ENCODE measurements at places on chromosomes 7 and 10.

DNA sequence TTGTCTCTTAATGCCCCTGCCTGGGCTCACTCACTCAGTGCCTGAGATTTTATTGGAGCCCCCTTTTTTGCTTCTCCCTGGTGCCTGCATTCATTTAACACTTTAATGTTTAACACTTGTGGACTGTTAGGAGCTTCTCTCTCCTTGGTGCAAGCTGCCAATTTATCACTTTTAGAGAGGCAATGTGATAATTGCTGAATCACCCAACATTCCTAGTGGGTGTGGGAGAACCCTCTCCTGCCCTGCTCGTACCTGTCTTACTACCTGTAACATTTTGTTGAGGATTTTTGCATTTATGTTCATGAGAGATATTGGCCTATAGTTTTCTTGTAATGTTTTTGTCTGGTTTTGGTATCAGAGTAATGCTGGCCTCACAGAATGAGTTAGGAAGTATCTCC lies 13.2 kb downstream of the STAM start:
- no peak for DNase-seq

- no peak for DNase-seq
Observed at GRCh38 chr10:101693651-101693977, 1.4 kb downstream of the FBXW4 start.

DNA sequence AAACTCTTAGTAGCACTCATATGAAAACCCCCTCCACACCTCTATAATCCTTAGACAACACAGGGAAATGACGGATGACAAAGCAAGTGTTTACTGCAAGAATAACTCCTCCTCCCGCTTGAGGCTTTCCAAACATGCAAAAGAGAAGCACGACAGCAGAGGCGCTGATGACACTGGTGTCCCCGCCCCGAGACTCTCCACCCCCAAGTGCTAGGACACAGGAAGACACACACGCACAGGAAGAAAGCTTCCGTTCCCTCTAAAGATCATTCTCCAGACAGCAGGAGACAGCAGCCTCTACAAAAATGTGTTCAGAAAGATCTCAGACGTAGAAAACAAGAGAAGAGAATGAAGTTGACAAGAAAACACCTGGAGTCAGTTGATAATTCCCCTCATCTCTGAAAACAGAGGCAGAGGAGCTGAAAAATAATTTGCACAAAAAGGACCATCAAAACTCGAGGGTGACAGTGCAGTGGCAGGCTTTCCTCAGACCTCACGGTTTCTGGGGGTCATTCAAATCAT lies 90.2 kb downstream of the DLG5 start:
- no peak for DNase-seq

- no peak for DNase-seq
Observed at GRCh38 chr10:5282137-5282536, 82.6 kb upstream of the UCN3 start.

DNA sequence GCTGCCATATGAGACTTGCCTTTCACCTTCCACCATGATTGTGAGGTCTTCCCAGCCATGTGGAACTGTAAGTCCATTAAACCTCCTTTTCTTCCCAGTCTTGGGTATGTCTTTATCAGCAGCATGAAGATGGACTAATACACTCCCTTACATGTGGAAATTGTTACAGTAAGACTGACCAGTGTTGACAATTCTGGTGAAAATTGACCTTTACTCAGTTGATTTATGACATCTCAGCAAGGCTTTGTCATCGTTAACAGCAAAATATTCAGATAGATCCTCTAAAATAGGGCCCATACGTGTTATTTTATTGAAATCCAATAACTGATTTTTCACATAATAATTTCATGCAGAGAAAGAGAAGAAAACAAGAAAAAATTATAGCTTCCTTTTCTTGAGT lies 377.9 kb upstream of the SEMA3C start:
- DNase-seq, result no peak

GRCh38 chr7:921581-922333 lies 32.7 kb downstream of the ADAP1 start:
- DNase-seq, result no peak

GRCh38 chr7:134602881-134603451 lies 43.7 kb upstream of the BPGM start:
- no peak for DNase-seq

DNA sequence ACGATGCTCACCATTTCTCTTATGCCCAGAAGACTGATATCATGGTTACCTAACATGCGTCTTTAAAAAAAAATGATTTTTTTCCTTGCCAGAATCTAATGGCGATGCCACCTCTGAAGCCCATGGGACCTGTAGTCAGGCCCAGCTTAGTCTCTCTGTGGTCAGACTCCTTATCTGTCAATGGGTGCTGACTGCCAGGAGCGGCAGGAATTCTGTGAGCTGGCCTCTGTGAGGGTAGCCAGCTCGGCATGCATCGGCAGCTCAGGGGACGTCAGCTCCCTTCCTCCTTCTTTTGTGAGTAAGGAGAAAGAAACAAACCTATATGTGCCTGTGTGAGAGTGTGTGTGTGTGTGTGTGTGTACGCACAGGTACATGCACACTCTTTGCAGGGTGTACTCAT lies 49.9 kb upstream of the ZRANB1 start:
- no peak for DNase-seq
